Smooth muscle cell of trachea (primary cell): ENCODE measurements at places on chromosomes 13 and 19. TPM values are rescaled to one million over a fixed set of nuclear protein-coding genes. Genes with fewer than 3 reads are reported as not detected.

Gene LGALS14
- not detected in 2 replicates for total RNA-seq

Gene RAB4B
- total RNA-seq: 12.2 and 13.5 TPM in 2 replicates

Gene CDX2
- total RNA-seq: not detected in 2 replicates

Gene TMEM59L
- total RNA-seq: 0.29 and 4.6 TPM in 2 replicates

Gene EFNA2
- not detected in 2 replicates for total RNA-seq

Gene ELSPBP1
- total RNA-seq: not detected in 2 replicates

Gene NLRP11
- total RNA-seq: under 0.01 TPM in 1 of 2 replicates, not detected in the other

Gene HIPK4
- total RNA-seq: 0.17 TPM in 1 of 2 replicates, not detected in the other

Gene ADGRE1
- total RNA-seq: 0.17 TPM in 1 of 2 replicates, not detected in the other

Gene ZNF737
- total RNA-seq: 10.1 and 12.5 TPM in 2 replicates

Gene ZNF491
- total RNA-seq: 3.8 and 4.6 TPM in 2 replicates

Gene TYROBP
- total RNA-seq: 0.33 TPM in 1 of 2 replicates, not detected in the other

Gene KLF2
- 2.0 and 2.8 TPM in 2 replicates for total RNA-seq

Gene PSMD8
- total RNA-seq: 302 and 326 TPM in 2 replicates
